Fibroblast of lung (primary cell): ENCODE measurements at places on chromosomes 11 and 22. TPM values are rescaled to one million over a fixed set of nuclear protein-coding genes. Genes with fewer than 3 reads are reported as not detected.

Gene PGM2L1
- 1.3 and 1.4 TPM in 2 replicates for polyA plus RNA-seq

Gene ZNF215
- 2.7 and 3.8 TPM in 2 replicates for polyA plus RNA-seq

Gene HEPACAM
- 0.08 and 0.11 TPM in 2 replicates for polyA plus RNA-seq

Gene IL18BP
- polyA plus RNA-seq: 2.5 and 5.3 TPM in 2 replicates

Gene PGA3
- 0.24 and 0.35 TPM in 2 replicates for polyA plus RNA-seq

- H3K27ac ChIP-seq: no peak overlapping the region
- DNase-seq: peak; percentile 22
- no peaks in the 10 kb centered on the region for H3K27me3 ChIP-seq
- H3K4me3 ChIP-seq: no peak overlapping the region
Measured at GRCh38 chr11:59429924-59430516, 3.8 kb upstream of the OR5A2 start.

DNA sequence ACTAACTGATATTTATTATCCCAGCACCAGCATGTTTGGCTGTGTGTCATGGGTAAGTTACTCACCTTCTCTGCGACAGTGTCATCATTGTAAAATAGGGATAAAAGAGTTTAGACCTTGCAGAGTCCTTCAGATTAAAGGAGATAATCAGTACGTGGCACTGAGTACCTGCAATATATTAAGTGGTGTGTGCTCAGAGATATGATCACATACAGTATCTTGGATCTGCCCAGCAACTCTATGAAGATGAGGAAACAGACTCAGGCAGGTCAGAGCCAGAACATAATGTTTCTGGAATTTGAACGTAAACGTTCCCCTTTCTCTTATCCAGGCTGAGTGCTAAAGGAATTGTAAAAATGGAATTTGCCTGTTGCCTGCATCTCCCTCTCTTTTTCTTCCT lies 46.9 kb upstream of the ELF5 start:
- H3K27me3 ChIP-seq: no peaks in the 10 kb centered on the region
- no peak overlapping the region for H3K27ac ChIP-seq
- H3K36me3 ChIP-seq: no peaks in the 10 kb centered on the region
- no peak overlapping the region for H3K4me3 ChIP-seq
- DNase-seq: no peak

DNA sequence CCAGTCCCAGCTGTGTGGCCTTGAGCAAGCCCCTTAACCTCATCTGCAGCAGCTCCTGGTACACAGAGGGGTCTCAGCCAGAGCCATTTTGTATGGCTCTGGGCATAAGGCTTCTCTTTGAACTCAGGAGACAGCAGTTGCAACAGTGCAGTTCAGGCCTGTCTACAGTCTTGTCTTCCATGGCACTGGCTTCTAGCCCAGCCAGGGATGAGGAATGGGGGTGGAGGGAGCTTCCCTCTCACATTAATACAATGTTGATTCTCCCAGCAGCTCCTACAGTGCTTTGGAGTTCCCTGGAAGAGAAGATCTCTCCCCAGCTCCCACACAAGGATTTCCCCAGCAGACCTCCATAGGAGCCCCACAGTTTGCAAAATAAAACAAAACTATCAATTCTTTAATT lies 350.2 kb downstream of the BUD13 start:
- no peaks in the 10 kb centered on the region for H3K4me1 ChIP-seq
- no peaks in the 10 kb centered on the region for H3K36me3 ChIP-seq
- H3K27me3 ChIP-seq: no peaks in the 10 kb centered on the region

GRCh38 chr22:33841281-33842005 lies 78.8 kb downstream of the LARGE1 start:
- H3K36me3 ChIP-seq: no peaks in the 10 kb centered on the region
- H3K4me1 ChIP-seq: no peaks in the 10 kb centered on the region
- no peak overlapping the region for H3K4me3 ChIP-seq
- H3K27me3 ChIP-seq: no peaks in the 10 kb centered on the region
- H3K27ac ChIP-seq: peak overlapping the region; percentile 44

GRCh38 chr11:9092853-9093778 lies 1.7 kb upstream of the SCUBE2 start:
- no peak for DNase-seq
- peaks cover 3% of the 10 kb centered on the region for H3K4me1 ChIP-seq
- no peaks in the 10 kb centered on the region for H3K36me3 ChIP-seq
- peaks cover 3% of the 10 kb centered on the region for H3K27me3 ChIP-seq
- H3K4me3 ChIP-seq: no peak overlapping the region
- no peak overlapping the region for H3K27ac ChIP-seq

GRCh38 chr11:23711981-23712380 lies 784.9 kb upstream of the LUZP2 start:
- H3K27me3 ChIP-seq: no peaks in the 10 kb centered on the region
- no peak for DNase-seq
- H3K36me3 ChIP-seq: no peaks in the 10 kb centered on the region
- no peak overlapping the region for H3K27ac ChIP-seq
- H3K4me1 ChIP-seq: no peaks in the 10 kb centered on the region

DNA sequence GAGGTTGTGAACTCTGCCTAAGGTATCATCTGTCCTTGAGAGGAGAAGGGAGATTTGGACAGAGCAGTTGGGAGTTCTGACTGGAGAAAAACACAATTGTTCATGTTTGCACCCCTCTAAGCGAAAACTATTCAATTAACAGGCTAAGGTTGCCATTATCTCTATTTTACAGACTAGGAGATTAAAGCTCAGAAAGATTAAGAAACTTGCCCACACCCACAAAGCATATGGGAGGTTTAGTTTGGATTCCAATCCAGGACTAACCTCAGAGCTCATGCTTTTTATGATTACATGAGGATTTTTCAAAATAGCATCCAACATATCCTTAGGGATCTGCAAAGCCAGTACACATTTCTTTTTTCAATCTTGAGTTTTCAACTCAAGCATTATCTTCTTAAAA lies 22.0 kb downstream of the GAB2 start:
- no peak overlapping the region for H3K27ac ChIP-seq
- no peaks in the 10 kb centered on the region for H3K27me3 ChIP-seq
- H3K36me3 ChIP-seq: no peaks in the 10 kb centered on the region
- DNase-seq: no peak

DNA sequence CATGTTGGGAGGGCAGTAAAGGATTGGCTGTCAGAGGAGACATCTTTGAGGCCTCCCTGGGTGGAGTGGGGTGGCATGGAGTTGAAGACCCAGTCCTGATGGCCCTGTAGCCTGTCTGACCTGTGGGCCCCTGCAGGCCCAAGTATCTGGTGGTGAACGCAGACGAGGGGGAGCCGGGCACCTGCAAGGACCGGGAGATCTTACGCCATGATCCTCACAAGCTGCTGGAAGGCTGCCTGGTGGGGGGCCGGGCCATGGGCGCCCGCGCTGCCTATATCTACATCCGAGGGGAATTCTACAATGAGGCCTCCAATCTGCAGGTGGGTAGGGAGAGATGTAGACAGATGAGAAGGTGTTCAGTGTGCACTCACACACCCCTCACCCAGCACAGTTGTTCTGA lies 2.6 kb downstream of the NDUFV1 start:
- no peak for DNase-seq
- H3K27ac ChIP-seq: no peak overlapping the region
- peaks cover 12% of the 10 kb centered on the region for H3K36me3 ChIP-seq

- no peaks in the 10 kb centered on the region for H3K27me3 ChIP-seq
- no peaks in the 10 kb centered on the region for H3K36me3 ChIP-seq
- no peak overlapping the region for H3K4me3 ChIP-seq
- H3K27ac ChIP-seq: no peak overlapping the region
Measured at GRCh38 chr11:107473792-107474191, 16.2 kb upstream of the CWF19L2 start.

DNA sequence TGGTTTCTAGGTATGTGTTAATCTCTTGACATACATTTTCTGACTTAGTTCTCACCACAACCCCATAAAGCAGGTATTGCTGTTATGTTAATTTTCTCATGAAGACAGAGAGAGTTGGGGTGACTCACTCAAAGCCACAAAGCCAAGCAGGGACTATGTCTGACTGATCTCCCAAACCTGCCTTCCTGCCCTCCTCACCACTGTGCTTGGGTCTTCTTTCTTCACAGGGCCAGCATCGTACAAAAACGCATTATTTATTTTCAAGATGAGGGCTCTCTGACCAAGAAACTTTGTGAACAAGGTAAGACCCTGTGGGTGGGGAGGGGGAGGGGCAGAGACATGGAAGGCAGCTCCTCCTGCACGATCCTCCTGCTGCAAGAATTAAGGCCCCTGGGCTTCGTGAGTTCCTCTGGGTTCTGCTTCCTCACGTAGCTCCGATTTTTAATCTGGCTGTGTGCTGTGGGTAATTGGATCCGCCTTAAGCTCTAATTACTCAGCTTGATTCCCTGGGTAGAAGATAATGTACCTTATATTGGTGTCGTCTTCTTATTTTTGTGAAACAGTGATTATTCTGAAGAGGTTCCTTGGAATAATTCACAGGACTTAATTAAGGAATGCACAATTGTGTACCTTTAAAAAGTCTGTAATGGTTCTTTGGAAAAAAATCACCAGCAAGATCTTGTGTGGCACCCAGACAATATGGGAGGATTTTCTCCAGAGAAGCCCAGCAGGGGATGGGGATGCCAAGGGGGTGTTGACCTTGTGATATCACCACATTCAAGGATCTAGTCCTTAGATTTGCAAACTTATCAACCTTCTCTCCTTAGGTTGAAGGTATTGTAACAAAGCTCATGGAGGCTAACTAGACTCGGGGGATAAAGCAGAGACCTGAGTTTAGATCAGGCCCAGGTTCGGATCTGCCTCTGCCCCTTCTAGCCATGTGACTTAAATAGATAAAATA lies 112.9 kb downstream of the SPON1 start:
- H3K27me3 ChIP-seq: no peaks in the 10 kb centered on the region
- H3K27ac ChIP-seq: no peak overlapping the region
- H3K4me1 ChIP-seq: no peaks in the 10 kb centered on the region
- no peaks in the 10 kb centered on the region for H3K36me3 ChIP-seq
- no peak overlapping the region for H3K4me3 ChIP-seq

DNA sequence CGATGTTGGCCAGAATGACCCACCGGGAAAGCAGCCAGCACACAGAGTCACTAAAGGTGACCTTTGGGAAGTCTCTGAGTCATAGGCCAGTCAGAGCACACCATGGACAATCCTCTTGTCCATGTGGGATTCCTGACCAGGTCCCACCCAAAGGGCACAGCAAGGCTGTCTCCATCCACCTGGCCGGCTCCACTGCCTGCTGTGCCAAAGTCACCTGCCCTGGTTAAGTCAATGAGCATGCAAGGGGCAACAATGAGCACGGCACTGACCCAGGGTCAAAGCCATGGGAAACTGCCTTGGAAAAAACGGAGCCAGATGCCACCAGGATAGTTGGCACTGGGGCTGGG lies 49.8 kb downstream of the SHANK2 start:
- no peaks in the 10 kb centered on the region for H3K27me3 ChIP-seq
- H3K4me1 ChIP-seq: no peaks in the 10 kb centered on the region
- H3K27ac ChIP-seq: no peak overlapping the region
- no peak overlapping the region for H3K4me3 ChIP-seq
- no peak for DNase-seq

GRCh38 chr11:59615120-59615636 lies 396 bp downstream of the OSBP start:
- no peak for DNase-seq
- H3K4me1 ChIP-seq: peaks cover 7% of the 10 kb centered on the region
- no peaks in the 10 kb centered on the region for H3K36me3 ChIP-seq
- peak overlapping the region; percentile 75 for H3K27ac ChIP-seq
- H3K4me3 ChIP-seq: peak overlapping the region; percentile 98

DNA sequence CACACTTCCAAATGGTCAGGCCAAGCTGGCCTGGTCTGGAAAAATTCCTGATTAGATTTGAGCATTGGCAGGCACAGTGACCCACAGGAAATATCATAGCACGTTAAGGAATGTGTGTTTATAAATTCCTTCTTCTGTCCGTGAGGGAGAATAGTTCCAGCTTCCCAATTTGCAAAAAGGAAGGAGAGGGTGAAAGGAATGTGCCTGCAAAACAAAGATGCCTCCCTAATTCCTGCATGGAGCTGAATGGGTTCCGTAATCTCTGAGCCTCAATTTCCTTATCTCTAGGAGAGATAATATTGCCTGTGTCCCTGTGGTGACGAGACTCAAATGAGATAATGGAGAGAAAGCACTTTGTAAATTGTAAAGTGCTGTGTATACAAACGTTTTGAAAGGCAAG lies 105.1 kb downstream of the FEZ1 start:
- peak; percentile 32 for DNase-seq
- peaks cover 7% of the 10 kb centered on the region for H3K4me1 ChIP-seq
- H3K27me3 ChIP-seq: no peaks in the 10 kb centered on the region
- H3K4me3 ChIP-seq: no peak overlapping the region
- peak overlapping the region; percentile 46 for H3K27ac ChIP-seq

DNA sequence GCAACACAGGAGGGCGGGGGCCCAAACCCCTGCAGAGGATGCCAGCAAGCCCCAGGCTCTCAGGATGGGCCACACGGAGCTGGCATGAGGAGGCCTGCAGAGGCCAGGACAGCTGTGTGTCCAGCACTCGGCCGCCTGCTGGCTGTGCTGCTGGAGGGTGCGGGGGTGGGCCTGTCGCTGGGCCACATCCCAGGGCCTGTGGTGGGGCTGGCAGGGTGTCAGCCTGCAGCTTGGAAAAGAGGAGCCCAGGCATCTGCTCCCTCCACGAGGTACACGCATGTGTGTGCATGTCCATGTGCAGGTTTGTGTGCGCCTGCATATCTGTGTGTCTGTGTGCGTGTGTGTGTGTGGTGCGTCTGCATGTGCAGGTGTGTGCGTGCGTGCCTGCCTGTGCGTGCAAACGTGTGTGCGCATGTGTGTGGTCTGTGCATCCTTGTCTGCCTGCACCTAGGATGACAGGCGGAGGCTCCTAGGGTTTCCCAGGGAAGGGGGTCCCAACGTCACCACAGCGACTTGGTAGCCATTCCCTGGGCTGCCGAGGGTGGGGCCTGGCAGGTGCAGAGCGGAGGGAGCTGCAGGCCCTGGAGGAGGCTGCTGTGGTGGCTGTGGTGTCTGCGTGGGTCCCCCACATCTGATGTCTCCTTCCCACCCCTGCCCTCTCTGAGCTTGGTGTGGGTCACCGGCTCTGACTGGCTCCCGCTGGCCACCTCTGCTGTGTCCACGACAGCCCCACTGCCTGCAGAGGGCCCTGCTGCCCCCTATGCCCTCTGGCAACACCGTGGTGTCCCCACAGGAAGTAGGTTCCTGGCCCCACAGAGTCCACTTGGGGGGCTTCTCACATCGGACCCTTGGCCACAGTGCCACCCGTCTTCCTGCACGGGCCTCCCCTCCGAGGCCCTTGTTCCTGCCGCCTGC lies 17.1 kb downstream of the BRSK2 start:
- no peak for DNase-seq
- H3K4me1 ChIP-seq: no peaks in the 10 kb centered on the region
- H3K4me3 ChIP-seq: no peak overlapping the region
- no peaks in the 10 kb centered on the region for H3K27me3 ChIP-seq
- no peaks in the 10 kb centered on the region for H3K36me3 ChIP-seq

GRCh38 chr11:122756417-122756816 lies 81.9 kb upstream of the CRTAM start:
- H3K4me3 ChIP-seq: no peak overlapping the region
- no peak overlapping the region for H3K27ac ChIP-seq
- no peak for DNase-seq
- no peaks in the 10 kb centered on the region for H3K36me3 ChIP-seq
- no peaks in the 10 kb centered on the region for H3K27me3 ChIP-seq

- peaks cover 2% of the 10 kb centered on the region for H3K4me1 ChIP-seq
- H3K27ac ChIP-seq: peak overlapping the region; percentile 81
- H3K4me3 ChIP-seq: peak overlapping the region; percentile 81
- H3K27me3 ChIP-seq: no peaks in the 10 kb centered on the region
- peak; percentile 56 for DNase-seq
- no peaks in the 10 kb centered on the region for H3K36me3 ChIP-seq
Measured at GRCh38 chr22:25448435-25449051, 115.9 kb upstream of the GRK3 start.
